D341Med (cell line): ENCODE measurements at places on chromosomes 7 and 10.

DNA sequence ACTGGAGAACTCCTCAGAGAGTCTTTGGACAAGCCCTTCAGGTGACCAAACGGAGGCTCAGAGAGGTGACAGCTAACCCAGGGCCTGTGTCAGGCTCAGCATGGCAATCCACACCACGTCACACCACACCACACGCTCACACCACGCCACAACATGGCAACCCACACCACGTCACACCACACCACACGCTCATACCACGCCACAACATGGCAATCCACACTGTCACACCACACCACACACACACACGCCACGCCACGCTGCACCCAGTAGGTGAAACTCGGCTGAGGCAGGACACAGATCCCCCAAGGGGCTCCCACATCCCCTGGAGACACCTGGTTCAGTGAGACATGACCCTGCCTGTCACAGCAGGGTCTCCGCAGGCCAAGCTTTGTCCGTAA lies 107.3 kb downstream of the PDGFA start:
- no peak for DNase-seq

GRCh38 chr10:91642831-91643692 lies 10.2 kb upstream of the PPP1R3C start:
- DNase-seq, result no peak

GRCh38 chr10:68618234-68618633 lies 58.1 kb downstream of the TET1 start:
- no peak for DNase-seq

DNA sequence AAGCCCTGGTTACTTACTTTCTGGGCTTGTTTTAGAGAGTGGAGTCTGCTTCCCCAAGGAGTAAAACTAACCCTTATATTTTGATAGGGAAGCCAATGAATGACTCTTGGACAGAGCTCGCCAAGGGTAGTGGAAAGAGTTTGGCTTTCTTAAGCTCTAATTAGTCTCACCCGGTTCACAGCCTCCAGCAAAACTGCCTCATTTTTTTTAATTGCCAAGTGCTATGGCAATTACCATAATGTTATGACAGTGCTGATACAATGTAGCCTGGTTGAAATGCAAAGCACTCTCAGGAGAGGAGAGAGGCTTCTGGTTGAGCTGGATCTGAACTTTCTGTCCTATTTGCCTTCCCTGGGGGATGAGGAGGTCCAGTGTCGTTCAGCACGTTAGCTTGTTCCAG lies 376.1 kb upstream of the CHRM2 start:
- DNase-seq, result no peak

GRCh38 chr7:42236266-42236975 lies 588 bp downstream of the GLI3 start:
- peak; percentile 59 for DNase-seq

GRCh38 chr7:84187813-84188510 lies 6.6 kb downstream of the SEMA3A start:
- no peak for DNase-seq

- DNase-seq, result peak; percentile 93
These were observed 72.8 kb upstream of the ZNF722 start for GRCh38 chr7:63925626-63926460.
